Renal cortical epithelial cell (primary cell): ENCODE measurements at places on chromosomes 3 and 15.

- DNase-seq: no peak
These were observed 234.8 kb upstream of the WNT5A start for GRCh38 chr3:55721716-55722484.

- DNase-seq: no peak
These were observed 14.2 kb upstream of the PLXNA1 start for GRCh38 chr3:126968391-126969390.

DNA sequence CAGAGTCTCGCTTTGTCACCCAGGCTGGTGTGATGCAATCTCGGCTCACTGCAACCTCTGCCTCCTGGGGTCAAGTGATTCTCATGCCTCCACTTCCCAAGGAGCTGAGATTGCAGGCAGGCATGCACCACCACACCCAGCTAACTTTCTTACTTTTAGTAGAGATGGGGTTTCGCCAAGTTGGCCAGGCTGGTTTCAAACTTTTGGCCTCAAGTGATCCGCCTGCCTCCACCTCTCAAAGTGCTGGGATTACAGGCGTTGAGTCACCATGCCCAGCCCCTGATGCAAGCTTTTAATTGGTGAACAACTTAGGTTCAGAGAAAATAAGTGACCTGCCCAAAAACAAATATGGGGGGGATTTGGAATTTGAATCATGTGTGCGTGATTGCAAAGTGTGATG, 246.2 kb downstream of the LRTM1 start:
- DNase-seq: peak; percentile 12

GRCh38 chr3:162073422-162073975, 576.9 kb downstream of the OTOL1 start:
- no peak for DNase-seq

DNA sequence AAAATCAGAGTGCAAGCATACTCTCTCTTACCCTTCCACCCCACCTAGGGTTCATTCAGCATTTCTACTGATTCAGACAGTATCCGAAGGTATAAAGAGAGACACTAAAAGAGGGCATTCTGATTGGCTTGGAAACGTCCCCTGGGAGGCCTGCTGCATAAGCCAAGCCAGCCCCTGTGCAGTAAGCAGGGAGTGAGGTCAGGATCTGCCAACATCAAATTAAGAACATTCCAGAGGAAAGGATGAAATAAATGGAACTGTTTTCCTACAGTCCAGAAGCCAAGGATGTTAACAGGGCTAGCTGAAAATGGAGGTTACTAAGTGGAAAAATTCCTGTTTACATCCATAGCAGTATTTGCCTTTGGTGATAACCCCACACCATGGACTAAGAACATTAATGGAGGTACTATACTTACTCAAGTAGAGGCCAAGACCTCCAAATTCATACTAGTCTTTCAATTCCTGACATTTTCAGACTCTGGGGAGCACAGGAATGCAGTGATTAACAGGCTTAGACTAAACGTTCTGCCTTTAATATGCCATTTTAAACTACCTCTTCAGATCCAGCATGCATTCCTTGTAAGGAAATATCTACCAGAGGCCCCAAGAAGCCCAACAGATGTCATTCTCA, 34.5 kb downstream of the NPTN start:
- peak; percentile 33 for DNase-seq
